ENCODE measurements at places on chromosomes 1 and 21. TPM values are rescaled to one million over a fixed set of nuclear protein-coding genes. Genes with fewer than 3 reads are reported as not detected.

- H3K27me3 ChIP-seq = peaks cover 7% of the 10 kb centered on the region
- H3K36me3 ChIP-seq = peaks cover 6% of the 10 kb centered on the region
- no peaks in the 10 kb centered on the region for H3K4me1 ChIP-seq
- no peak for DNase-seq
- H3K27ac ChIP-seq = no peak overlapping the region
These were observed 55.5 kb upstream of the FOXO6 start for GRCh38 chr1:41305576-41306363.

- H3K4me1 ChIP-seq = no peaks in the 10 kb centered on the region
- DNase-seq = no peak
- H3K36me3 ChIP-seq = no peaks in the 10 kb centered on the region
- H3K27me3 ChIP-seq = peaks cover 4% of the 10 kb centered on the region
- no peak overlapping the region for H3K4me3 ChIP-seq
These were observed 69.1 kb downstream of the COLGALT2 start for GRCh38 chr1:183968386-183968785.

GRCh38 chr21:14686466-14687267 is 140.6 kb upstream of the SAMSN1 start:
- H3K4me3 ChIP-seq = no peak overlapping the region
- H3K36me3 ChIP-seq = peaks cover 10% of the 10 kb centered on the region
- no peak for DNase-seq

DNA sequence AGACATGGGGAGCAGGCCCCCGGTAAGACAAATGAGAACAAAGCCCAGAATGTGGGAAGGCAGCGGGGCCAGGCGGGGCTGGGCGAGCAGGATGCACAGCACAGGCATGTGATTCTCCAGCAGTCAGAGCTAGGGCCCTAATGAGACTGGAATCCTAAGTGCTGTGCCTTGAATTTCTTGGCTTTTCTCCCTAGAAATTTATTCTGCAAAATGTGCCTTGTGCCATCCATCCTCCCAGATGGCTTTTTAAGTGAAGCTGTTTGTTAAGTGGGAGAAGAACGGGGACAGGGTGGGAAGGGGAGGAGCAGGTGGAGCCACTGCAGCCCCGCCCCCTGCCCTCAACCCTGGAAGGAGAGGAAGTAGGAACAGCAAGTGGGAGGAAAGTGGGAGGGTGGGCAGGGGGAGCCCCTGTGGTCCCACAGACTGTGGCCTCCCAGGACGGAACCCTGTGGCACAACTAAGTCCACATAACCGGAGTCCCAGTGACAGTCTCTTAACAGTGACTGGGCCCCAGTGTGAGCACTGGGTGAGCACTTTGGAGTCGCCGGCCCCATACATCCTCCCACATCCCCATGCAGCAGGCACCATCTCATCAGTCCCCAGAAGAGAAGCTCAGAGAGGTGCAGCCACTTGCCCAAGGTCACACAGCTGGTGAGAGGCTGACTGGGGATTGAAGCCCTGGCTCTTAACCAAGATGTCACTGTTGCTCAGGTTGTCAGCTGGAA is 216.9 kb downstream of the MATN1 start:
- DNase-seq = no peak
- peaks cover 31% of the 10 kb centered on the region for H3K27me3 ChIP-seq
- H3K36me3 ChIP-seq = peaks cover 3% of the 10 kb centered on the region

Gene C1orf141
- not detected for total RNA-seq

- H3K36me3 ChIP-seq = peaks cover 2% of the 10 kb centered on the region
- peak overlapping the region; percentile 18 for H3K27ac ChIP-seq
- peaks cover 28% of the 10 kb centered on the region for H3K4me1 ChIP-seq
- H3K27me3 ChIP-seq = no peaks in the 10 kb centered on the region
These were observed 2.3 kb downstream of the SRSF10 start for GRCh38 chr1:23977854-23978191.

Gene CRYBG2
- total RNA-seq = 0.75 TPM

Gene CENPF
- 2.6 TPM for total RNA-seq

Gene ARMH1
- 79.0 TPM for total RNA-seq

DNA sequence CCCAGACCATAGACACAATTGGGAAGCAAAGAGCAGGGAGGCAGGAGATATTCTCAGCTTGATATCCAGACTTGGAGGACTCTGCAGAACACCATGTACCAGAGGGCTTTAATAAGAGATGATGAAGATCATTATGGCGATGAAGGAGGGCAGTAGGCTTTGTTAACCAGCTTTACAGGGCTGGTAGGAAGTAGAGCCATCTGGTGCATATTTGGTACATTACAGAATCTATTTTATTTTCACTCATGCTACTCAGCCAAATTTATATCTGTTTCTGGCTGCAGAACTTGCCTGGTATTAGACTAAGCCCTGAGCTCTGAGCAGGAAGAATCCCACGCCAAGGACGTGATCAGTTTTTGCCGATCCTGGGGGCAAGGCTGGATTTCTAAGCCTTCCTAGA is 61.8 kb upstream of the SYT6 start:
- no peak overlapping the region for H3K4me3 ChIP-seq
- no peaks in the 10 kb centered on the region for H3K36me3 ChIP-seq
- H3K4me1 ChIP-seq = peaks cover 5% of the 10 kb centered on the region
- H3K27ac ChIP-seq = no peak overlapping the region
- H3K27me3 ChIP-seq = peaks cover 2% of the 10 kb centered on the region
- DNase-seq = no peak

DNA sequence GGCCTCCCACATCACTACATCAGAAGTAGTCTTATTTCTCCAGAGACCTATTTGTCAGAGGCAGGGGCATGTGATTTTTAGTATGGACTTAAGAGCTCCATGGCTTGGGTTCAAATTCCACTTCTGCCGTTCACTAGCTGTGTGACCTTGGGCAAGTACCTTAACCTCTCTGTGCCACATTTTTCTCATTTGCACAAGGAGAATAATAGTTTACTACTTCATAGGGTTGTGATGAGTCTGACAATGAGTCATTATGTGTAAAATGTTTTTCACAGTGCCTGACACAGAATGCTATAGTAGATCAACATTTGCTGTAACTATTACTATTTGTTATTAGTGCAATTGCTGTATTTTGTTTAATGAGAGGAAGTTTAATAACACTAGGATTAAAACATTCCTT is 200.6 kb downstream of the PRDM2 start:
- no peak for DNase-seq
- H3K36me3 ChIP-seq = no peaks in the 10 kb centered on the region
- H3K27me3 ChIP-seq = peaks cover 17% of the 10 kb centered on the region
- no peak overlapping the region for H3K4me3 ChIP-seq
- H3K27ac ChIP-seq = no peak overlapping the region

- H3K4me1 ChIP-seq = peaks cover 24% of the 10 kb centered on the region
- peak overlapping the region; percentile 96 for H3K27ac ChIP-seq
- no peaks in the 10 kb centered on the region for H3K36me3 ChIP-seq
- no peaks in the 10 kb centered on the region for H3K27me3 ChIP-seq
- DNase-seq = no peak
These were observed 865 bp upstream of the PTPN22 start for GRCh38 chr1:113872219-113872935.

Gene MXRA8
- 7.7 TPM for total RNA-seq

GRCh38 chr1:22286491-22286890 is 143.6 kb upstream of the WNT4 start:
- peaks cover 3% of the 10 kb centered on the region for H3K4me1 ChIP-seq
- no peak overlapping the region for H3K4me3 ChIP-seq
- DNase-seq = no peak
- no peaks in the 10 kb centered on the region for H3K36me3 ChIP-seq
- peaks cover 4% of the 10 kb centered on the region for H3K27me3 ChIP-seq
- no peak overlapping the region for H3K27ac ChIP-seq

Gene VWA5B1
- not detected for total RNA-seq

DNA sequence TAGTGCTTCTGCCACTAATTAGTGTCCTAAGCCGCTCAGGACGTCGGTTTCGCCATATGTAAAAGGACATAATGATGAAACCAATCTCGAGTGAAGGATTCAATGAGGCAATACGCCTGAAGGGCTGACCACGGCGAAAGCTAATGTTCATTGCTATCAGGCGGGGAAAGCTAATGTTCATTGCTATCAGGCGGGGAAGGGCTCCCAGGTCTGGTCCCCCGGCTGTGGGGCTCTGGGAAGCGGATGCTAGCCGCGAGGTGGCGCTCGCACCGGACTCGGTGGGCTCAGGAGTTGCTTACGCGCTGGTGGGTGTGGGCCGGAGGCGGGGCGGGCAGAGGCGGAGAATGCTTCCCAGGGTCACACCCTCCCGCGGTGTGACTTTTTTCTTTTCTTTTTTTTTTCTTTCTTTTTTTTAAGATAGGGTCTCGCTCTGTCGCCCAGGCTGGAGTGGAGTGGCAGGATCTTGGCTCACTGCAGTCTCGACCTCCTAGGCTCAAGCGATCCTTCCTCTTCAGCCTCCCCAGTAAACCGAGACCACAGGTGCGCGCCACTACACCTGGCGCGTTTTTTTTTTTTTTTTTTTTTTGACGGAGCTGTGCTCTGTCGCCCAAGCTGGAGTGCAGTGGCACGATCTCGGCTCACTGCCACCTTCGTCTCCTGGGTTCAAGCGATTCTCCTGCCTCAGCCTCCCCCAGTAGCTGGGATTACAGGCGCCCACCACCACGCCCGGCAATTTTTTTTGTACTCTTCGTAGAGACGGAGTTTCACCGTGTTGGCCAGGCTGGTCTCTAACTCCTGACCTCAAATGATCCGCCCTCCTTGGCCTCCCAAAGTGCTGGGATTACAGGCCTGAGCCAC is 1.1 kb upstream of the PEAR1 start:
- no peak overlapping the region for H3K27ac ChIP-seq
- peaks cover 8% of the 10 kb centered on the region for H3K4me1 ChIP-seq
- H3K27me3 ChIP-seq = peaks cover 64% of the 10 kb centered on the region
- peak overlapping the region; percentile 75 for H3K4me3 ChIP-seq
- DNase-seq = peak; percentile 70

Gene MUL1
- total RNA-seq = 17.4 TPM

Gene NTMT2
- total RNA-seq = not detected

All from naive thymus-derived CD8-positive, alpha-beta T cell (primary cell).